ENCODE measurements at places on chromosomes 7 and 10. TPM values are rescaled to one million over a fixed set of nuclear protein-coding genes. Genes with fewer than 3 reads are reported as not detected.

DNA sequence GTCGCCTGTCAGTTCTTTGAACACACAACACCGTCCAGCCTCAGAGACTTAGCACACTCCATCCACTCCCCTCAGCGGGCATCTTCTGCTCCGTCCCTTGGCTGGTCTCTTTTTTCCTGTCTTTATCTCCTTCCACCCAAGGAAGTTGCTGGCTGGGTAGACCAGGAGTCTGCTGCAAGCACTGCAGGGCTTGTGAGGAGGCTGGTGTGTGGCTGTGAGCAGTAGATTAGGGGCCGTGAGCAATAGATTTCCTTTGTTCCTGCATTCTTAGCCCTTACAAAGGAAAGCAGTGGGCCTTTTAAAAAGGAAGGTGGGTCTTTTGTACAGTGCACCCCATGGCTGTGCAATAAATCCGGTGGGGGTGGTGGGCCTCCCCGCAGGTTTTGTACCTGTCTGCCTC is 100.3 kb upstream of the BTBD16 start:
- DNase-seq, result no peak

DNA sequence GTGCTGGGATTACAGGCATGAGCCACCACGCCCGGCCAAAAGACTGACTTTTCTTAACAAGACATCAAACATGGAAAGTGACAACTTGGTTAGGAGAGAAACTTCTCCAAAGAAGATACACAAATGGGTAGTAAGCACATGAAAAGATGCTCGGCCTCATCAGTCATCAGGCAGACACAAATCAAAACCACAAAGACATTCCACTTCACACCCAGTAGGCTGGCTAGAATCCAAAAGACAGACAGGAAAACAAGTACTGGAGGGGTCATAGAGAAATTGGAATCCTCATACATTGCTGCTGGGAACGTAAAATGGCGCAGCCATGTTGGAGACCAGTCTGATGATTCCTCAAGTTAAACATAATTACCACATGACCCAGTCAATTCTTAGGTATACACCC is 16.4 kb downstream of the SEPHS1 start:
- no peak for DNase-seq

- no peak for DNase-seq
These were observed 574.4 kb downstream of the PTPRN2 start for GRCh38 chr7:158013085-158013668.

- DNase-seq, result no peak
These were observed 442 bp downstream of the ANKRD2 start for GRCh38 chr10:97573021-97573420.

The FAM200A gene
- 4.9 TPM for total RNA-seq

The GSTO2 gene
- 1.3 TPM for total RNA-seq
